ENCODE measurements at places on chromosomes 12 and 14.

GRCh38 chr12:754473-754820 is 2.1 kb downstream of the WNK1 start:
- no peak for DNase-seq

DNA sequence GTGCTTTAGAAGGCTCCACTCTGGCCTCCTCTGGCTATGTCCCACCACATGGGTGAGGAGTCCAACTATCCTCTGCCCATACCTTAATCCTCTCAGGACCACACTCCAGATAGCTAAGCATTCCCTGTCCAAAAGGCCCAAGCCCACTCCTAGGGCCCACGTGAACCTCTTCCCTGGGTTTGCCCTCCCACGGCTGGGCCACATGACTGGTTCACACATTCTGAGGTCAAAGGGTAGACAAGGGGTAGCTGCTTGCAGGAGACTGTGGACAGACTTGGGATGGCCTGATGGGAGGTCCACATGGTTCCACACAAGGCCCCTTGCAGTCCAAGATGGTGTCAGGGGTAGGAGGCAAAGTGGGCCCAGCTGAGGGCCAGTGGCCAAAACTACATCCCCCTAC is 6.0 kb upstream of the PCK2 start:
- no peak for DNase-seq

DNA sequence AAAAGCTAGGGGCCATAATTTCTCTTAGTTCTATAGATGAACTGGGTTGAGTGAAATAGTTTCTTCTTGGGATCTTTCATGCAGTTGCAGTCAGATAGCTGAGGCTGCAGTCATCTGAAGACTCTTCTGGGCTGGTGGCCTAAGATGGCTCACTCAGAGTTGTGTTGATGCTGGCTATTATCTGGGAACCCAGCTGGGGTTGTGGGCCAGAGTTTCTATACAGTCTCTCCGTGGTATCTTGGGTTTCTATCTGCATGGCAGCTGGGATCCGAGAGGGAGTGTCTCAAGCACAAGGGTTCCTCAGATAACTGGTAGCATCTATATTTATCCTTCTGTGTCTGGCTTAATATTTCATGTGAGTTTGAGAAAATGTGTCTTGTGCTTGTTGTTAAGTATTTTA is 21.1 kb downstream of the AVPR1A start:
- no peak for DNase-seq

GRCh38 chr14:78425782-78426181 is 255.6 kb downstream of the NRXN3 start:
- DNase-seq, result no peak

DNA sequence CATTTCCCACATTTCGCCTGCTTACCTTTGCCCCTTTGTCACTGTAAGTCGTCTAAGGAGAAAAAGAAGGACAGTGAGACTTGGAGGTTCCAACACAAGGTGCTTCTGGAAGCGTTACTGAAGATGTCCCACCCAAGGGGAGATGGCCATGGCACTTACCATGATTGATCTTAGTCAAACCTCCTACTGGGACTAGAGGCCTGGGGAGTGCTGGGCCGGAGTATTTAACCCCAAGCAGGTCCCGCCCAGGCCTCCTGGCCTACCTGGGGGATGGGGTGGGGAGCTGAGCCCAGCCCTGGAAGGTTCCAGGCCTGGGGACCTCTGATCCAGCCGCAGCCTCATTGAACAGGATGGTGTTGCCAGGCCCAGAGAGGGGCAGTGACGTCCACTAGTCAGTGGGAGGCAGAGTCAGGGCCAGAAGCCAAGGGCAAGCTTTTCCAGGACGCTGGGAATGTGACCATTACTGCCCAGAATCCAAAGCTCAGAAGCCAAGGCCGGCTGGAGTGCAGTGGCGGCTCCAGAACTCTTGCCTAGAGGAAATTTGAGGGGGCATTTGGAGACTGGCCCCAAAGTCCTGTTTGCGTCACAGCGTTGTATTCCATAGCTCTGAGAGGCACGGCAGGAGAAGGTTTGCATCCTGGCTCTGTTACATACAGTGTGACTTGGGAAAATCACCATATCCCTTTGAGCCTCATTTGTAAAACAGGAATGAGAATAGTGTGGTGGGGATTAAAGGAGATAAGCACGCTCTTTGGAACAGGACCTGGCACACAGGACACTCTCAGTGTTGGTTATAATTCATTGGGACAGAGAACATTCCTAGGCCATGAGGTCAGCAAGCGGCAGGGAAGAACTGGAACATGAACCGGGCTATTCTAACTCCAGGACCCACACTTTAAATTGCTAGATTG is at the start of gene HPD:
Gene HPD, minus strand, starts transcription at position 198 of the 911 bp plus-strand sequence. Its CDS starts 36 bp downstream, at position 162.
- peak; percentile 13 for DNase-seq

GRCh38 chr12:131895640-131896079 is 1.2 kb downstream of the ULK1 start:
- no peak for DNase-seq

GRCh38 chr12:104050436-104050835 is 449 bp upstream of the GLT8D2 start:
- DNase-seq, result no peak

DNA sequence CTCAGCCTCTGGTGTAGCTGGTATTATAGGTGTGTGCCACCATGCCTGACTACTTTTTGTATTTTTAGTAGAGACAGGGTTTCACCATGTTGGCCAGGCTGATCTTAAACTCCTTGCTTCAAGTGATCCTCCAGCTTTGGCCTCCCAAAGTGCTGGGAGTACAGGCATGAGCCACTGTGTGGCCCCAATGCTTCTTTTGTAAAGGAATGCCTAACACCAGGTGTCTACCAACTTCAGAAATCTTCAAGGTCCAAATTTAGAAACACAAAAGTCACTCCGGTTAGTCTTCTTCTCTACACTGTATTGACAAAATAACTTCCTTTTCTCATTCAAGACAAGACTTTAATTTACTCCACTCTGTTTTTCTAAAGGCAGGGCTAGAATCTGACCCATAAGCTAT is 188.7 kb downstream of the PRKD1 start:
- no peak for DNase-seq

Data from amniotic stem cell (primary cell).